ENCODE measurements at places on chromosomes 2 and 18.

- DNase-seq = no peak
These were observed 297.4 kb upstream of the GCFC2 start for GRCh38 chr2:76008001-76008702.

DNA sequence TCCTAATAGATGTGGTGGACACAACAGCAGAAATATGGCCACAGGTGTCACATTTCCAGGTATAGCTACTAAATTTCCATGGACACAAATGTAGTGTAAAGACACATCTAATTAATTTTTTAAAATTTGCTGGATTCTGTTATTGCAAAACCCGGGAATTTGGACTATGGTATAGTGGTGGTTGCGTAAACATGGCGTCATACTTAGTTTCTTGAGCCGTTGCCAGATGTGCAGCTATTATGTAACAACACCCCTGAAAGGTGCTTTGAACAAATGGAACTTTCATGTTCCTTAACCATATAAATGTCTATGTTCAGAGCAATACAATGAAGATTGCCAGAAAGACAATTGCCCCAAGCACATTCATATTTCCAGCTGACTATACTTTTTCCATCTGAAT, 85.9 kb downstream of the HRH4 start:
- DNase-seq = no peak

GRCh38 chr2:199811346-199811745, 39.6 kb downstream of the FTCDNL1 start:
- DNase-seq = no peak

- no peak for DNase-seq
These were observed 46.5 kb upstream of the SULT1C3 start for GRCh38 chr2:108193251-108193650.

GRCh38 chr2:64204703-64205102, 60.5 kb upstream of the PELI1 start:
- no peak for DNase-seq

- no peak for DNase-seq
These were observed 107.1 kb downstream of the EML6 start for GRCh38 chr2:54830546-54830945.

GRCh38 chr2:67702937-67703336, 305.8 kb downstream of the ETAA1 start:
- DNase-seq = no peak

- DNase-seq = no peak
These were observed 15.7 kb downstream of the CCDC85A start for GRCh38 chr2:56199492-56199891.

- no peak for DNase-seq
These were observed 483.4 kb downstream of the RNF144A start for GRCh38 chr2:7400628-7401027.

- no peak for DNase-seq
These were observed 51.3 kb downstream of the ZNF516 start for GRCh38 chr18:76443519-76444445.

DNA sequence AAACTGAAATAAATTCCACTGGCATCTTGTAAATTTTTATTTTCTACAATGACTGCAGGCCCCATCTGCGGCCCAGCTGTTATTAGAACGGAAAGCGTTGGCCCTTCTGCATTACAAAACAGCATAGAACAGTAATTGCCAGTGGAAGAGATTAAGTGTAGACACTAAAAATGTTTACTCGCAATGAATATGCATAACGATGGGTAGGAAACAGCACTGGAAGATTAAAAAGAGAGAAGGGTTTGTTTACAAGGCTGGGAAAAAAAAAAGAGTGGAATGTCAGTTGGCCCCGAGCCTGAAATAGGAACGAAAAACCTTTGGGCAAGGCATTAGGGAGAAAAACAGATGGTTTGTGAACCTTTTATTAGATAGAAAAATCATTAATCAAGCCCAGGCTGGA, 275.9 kb upstream of the TCF4 start:
- peak; percentile 78 for DNase-seq

- DNase-seq = no peak
These were observed 223.1 kb downstream of the PHLPP1 start for GRCh38 chr18:62938487-62938886.

- no peak for DNase-seq
These were observed 192.2 kb upstream of the FBXO11 start for GRCh38 chr2:48098539-48098938.

GRCh38 chr2:3539836-3540235, 18.3 kb downstream of the RNASEH1 start:
- no peak for DNase-seq

DNA sequence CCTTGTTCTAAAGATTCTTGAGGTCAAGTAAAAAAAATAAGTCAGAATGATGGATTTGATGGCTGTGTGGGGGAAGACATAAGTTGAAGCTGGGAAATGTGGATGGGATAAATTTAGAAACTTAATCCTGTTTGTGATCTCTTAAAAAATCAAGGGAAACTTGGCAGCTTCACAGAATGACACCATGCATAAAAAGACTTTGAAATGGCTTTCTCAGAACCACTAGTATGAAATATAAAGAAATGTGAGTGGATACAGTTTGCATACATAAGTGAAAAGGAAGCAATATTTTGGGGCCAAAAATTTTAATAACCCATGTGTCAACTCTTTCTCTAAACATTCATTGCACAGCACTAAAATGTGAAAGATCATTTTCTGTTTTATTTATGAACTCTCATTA, 21.7 kb downstream of the CDH19 start:
- DNase-seq = no peak

DNA sequence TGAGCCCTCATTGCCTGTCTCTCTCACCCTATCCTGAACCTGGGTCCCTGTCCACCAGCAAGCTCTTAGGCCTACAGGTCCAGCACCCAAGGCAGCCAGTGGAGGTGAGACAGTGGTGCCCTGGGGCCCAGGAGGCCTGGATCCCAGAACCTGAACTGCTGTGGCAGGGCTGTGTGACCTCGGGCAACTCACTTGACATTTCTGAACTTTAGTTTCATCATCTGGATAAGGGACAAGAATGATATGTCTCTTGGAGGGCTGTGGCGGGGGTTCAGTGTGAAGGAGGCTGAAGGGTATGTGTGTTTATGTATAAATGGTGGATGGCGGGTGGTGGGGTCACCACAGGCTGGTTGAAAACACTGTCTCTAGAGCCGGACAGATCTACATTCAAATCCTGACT, 10.9 kb downstream of the CIB4 start:
- DNase-seq = no peak

- no peak for DNase-seq
These were observed 25.3 kb upstream of the TACR1 start for GRCh38 chr2:75224636-75225094.

DNA sequence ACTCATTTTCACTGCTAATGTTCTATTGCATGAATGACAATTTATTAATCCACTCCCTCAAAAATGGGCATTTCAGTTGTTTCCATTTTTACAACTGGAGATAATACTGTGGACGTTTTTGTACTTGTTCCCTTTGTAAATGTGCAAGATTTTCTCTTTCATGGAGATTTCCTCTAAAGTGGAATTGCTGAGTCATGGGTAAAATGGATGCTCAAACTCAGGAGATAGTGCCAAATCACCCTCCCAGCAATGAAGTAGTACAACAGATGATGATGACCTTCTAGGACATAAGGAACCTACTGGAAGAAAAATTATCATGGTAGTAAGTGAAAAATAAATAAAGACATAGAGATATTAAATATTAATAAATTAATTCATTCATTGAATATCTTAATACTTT, 460.8 kb upstream of the CHST9 start:
- no peak for DNase-seq

- DNase-seq = no peak
These were observed 30.0 kb upstream of the SLC3A1 start for GRCh38 chr2:44245083-44245861.

DNA sequence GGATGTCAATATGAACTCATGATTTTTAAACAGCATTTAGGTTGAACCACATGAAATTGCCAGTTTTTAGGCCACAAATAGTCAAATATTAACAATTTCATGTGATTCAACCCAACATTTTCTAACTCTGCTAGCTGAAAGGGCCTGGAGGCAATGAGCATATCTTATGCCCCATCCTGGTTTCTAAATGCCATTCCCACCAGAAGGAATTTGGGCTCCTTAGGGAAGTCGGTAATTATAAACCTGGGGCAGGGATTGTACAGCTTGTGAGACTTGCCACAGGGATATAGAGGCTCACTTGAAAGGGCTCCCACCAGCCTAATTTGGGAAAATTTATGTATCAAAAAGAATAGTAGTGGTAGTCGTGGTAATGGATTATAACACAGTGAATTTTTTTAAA, 178.4 kb upstream of the ALPP start:
- no peak for DNase-seq

- DNase-seq = no peak
These were observed 86.5 kb upstream of the DTNA start for GRCh38 chr18:34623557-34623956.

DNA sequence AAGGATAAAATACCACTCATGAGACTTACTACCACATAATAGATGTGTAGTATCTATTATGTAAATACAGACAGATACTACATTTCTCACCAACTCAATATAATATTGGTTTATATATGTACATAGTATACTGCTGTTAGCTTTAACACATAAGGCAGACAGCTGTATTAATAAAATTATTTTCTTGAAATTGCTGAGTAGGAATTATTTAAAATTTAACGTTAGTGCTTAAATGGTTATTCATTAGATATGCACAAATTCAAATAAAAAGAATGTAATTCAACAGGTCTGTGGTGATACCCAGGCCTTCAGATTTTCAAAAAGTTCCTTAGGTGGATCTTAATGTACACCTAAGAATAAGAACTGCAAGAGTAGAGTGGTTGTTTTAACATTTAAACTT, 59.0 kb downstream of the PRPF40A start:
- DNase-seq = no peak

GRCh38 chr18:10515456-10515855, 10.4 kb upstream of the NAPG start:
- DNase-seq = no peak

- DNase-seq = no peak
These were observed 74.9 kb upstream of the AGAP1 start for GRCh38 chr2:235418918-235419317.

- DNase-seq = no peak
These were observed 65.8 kb downstream of the EMILIN2 start for GRCh38 chr18:2912357-2913299.

DNA sequence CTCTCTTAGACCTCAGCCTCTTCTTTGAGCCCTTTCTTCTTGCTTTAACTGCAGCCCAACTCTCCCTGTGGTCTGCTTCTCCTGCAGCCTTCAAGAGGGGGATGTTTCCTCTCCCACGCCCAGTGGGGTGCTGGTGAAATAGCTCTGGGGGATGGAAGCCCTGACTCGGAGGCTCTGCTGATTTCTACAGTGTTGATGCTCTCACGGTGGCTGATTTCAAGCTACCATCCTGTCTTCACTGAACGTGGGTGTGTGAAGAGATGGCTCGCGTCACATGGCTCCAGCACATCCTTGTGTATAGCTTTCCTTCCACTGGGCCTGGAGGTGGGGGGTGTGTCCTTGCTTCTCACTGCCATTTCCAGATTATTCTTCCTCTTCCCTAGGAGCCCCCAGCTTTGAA, 20.0 kb downstream of the MPP4 start:
- no peak for DNase-seq

DNA sequence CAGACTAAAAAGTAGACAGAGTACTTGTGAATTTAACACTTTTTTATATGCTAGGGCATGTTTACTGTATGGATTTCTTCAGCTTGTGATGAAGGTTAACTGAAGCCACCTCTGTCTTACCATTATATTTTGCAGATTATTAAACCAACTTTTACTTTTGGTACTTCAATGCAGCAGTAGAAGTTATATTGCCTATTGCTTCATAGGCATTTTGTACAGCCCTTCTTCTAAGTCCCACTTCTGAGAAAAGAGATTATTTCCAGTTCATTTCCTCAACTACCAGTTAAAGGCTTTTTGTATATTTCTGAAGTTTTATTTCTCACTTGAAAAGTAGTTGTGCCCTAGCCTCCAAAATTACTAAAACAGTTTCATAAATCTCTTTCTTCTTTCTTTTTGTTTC, 256.4 kb upstream of the FBXO11 start:
- DNase-seq = no peak

- DNase-seq = no peak
These were observed 34.1 kb upstream of the ASPRV1 start for GRCh38 chr2:69995511-69995910.

- no peak for DNase-seq
These were observed 1.6 kb upstream of the EMILIN2 start for GRCh38 chr18:2845172-2845571.

GRCh38 chr18:11751341-11752115, 62.5 kb downstream of the GNAL start:
- DNase-seq = no peak

DNA sequence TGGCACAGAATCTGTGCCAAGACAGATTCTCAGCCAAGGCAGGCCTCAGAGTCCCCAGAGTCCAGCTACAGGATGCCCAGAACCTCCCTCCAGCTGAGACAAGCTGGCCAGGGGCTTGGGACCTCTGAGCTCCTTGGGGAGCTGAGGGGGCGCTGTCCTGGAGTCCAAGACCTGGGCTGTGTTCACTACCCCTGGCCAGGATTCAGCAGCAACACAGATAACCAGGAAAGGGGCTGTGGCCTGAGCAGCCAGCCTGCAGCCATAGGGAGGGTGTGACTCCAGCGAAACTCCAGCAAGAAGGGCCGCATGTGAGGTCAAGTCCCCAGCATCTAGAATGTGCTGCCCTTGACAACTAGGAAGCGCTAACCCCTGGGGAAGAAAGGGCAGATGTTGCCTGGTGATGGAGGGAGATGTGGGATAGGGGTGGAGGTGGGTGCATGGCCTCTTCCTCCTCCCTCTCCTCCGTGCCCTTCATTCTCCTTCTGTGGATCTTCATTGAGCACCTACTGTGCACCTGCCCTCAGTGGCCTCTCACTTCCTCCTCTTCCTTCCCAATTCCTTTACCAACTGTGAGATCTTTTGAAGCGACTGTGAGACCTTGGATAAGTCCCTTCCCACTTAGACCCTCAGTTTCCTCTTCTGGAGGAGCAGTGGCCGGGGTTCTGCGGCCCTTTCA, 7.7 kb upstream of the ARID5A start:
- DNase-seq = no peak

DNA sequence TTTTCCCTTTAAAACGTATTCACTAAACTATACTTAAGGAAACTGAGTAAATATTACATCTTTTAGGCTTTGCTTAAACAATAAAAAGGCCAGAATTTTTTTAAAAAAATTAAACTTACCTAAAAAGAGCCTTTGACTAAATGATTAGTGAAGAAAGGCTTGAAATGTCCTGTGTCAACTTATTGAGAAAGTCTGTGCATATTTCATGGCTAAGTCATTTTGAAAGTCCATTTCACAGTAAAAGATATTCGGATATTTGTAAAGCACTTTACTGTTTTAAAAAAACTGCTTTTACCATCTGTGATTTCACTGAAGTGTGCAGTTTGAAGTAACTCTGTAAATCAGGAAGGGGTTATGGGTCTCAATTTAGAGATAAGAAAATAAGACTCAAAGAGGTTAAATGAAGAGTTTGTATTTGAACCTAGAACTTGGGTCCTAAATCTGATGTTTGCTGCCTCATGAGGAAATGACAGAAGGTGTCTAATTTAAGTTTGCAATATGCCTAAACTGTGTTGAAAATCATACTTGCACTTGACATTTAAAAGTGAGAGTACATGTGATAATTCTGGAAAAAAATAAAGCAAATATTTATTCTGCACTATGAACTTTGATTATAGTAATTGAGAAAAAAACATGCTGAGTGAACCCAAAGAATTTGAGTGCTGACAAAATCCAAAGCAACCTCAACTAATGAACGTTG, 50.5 kb downstream of the RAB27B start:
- no peak for DNase-seq

- no peak for DNase-seq
These were observed 10.8 kb downstream of the GBX2 start for GRCh38 chr2:236157366-236157765.
